ENCODE measurements at places on chromosomes 1 and 21. TPM values are rescaled to one million over a fixed set of nuclear protein-coding genes. Genes with fewer than 3 reads are reported as not detected.

The ATP1B1 gene
- total RNA-seq: 22.0 TPM

The COL11A1 gene
- 8.8 TPM for total RNA-seq

The FCAMR gene
- total RNA-seq: not detected

The XKR8 gene
- total RNA-seq: 9.8 TPM

The EXO1 gene
- 16.6 TPM for total RNA-seq

The LIN28A gene
- not detected for total RNA-seq

The POU3F1 gene
- not detected for total RNA-seq

The MRPL20 gene
- 190 TPM for total RNA-seq

The CAMK2N1 gene
- 28.6 TPM for total RNA-seq

The PARK7 gene
- total RNA-seq: 253 TPM

The LCE1A gene
- not detected for total RNA-seq

The LRRC71 gene
- total RNA-seq: 0.15 TPM

The FMO5 gene
- 0.59 TPM for total RNA-seq

The MR1 gene
- 3.9 TPM for total RNA-seq

The CFAP107 gene
- total RNA-seq: not detected

The GLRX2 gene
- total RNA-seq: 13.1 TPM

The UTS2 gene
- 0.17 TPM for total RNA-seq

The HECTD3 gene
- total RNA-seq: 30.1 TPM

The STPG1 gene
- 6.7 TPM for total RNA-seq

The NBPF20 gene
- 0.74 TPM for total RNA-seq

The SELENON gene
- 41.0 TPM for total RNA-seq

The CHODL gene
- 0.15 TPM for total RNA-seq

The ZNF496 gene
- total RNA-seq: 43.9 TPM

The C1orf94 gene
- total RNA-seq: not detected

The MCOLN2 gene
- 0.45 TPM for total RNA-seq

The GJA5 gene
- total RNA-seq: not detected

The SIK1 gene
- not detected for total RNA-seq

The ADAMTS4 gene
- total RNA-seq: 3.6 TPM

The PCP4 gene
- total RNA-seq: not detected

The CCDC24 gene
- 3.0 TPM for total RNA-seq

The BCL10 gene
- 21.0 TPM for total RNA-seq

The PGLYRP4 gene
- total RNA-seq: not detected

The KRTAP21-2 gene
- total RNA-seq: not detected

The AGBL4 gene
- 0.15 TPM for total RNA-seq

The MROH9 gene
- total RNA-seq: not detected

The CEP85 gene
- 12.4 TPM for total RNA-seq

The LPGAT1 gene
- total RNA-seq: 26.7 TPM

The FCRL2 gene
- total RNA-seq: not detected

The ERICH3 gene
- total RNA-seq: not detected

The UBL4B gene
- not detected for total RNA-seq

The EPHB2 gene
- 12.4 TPM for total RNA-seq

The ARHGEF16 gene
- total RNA-seq: 0.15 TPM

The PAPPA2 gene
- 0.30 TPM for total RNA-seq

The PTGFR gene
- 7.0 TPM for total RNA-seq

The MAP3K7CL gene
- total RNA-seq: 8.0 TPM

The SRRM1 gene
- 50.1 TPM for total RNA-seq

The POGZ gene
- 12.8 TPM for total RNA-seq

The ANKRD35 gene
- total RNA-seq: 6.8 TPM

The FLG2 gene
- total RNA-seq: not detected

The MTARC1 gene
- total RNA-seq: 1.7 TPM

The ATP1A4 gene
- total RNA-seq: not detected

The TNFRSF1B gene
- 11.9 TPM for total RNA-seq

The FNDC5 gene
- 0.17 TPM for total RNA-seq

The COL16A1 gene
- total RNA-seq: 39.8 TPM

The FCMR gene
- 1.0 TPM for total RNA-seq
